ENCODE measurements at places on chromosomes 16 and 17.
A peak's percentile ranks its signal among the peaks of the same experiment; 100 is the strongest.

- no peak for DNase-seq
Observed at GRCh38 chr16:53111078-53111791, 56.4 kb downstream of the CHD9 start.

- DNase-seq: peak; percentile 0
Observed at GRCh38 chr16:22161999-22162655, at the start of gene SDR42E2. TSS of gene SDR42E2 (plus strand) at chr16:22162506. CDS start at chr16:22165583, 3,077 bp downstream.

DNA sequence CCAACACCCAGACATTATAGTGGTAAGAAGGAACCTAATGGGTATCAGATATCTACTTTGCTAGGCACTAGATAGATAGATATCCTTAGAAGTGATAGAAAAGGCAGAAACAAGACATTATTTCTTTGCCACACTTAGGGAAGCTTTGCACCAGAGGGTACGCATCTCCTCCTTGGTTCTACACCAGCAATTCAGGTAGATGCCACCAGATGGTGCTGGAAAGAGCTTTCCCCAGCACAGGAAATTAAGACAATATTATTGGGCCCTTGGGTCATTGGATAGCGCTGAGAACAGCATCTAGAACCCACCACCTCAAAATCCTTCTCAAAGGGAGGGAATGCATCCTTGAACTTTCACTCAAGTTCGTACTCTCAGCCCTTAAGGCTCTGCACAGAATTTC is 173.8 kb upstream of the CCL2 start:
- DNase-seq: no peak

DNA sequence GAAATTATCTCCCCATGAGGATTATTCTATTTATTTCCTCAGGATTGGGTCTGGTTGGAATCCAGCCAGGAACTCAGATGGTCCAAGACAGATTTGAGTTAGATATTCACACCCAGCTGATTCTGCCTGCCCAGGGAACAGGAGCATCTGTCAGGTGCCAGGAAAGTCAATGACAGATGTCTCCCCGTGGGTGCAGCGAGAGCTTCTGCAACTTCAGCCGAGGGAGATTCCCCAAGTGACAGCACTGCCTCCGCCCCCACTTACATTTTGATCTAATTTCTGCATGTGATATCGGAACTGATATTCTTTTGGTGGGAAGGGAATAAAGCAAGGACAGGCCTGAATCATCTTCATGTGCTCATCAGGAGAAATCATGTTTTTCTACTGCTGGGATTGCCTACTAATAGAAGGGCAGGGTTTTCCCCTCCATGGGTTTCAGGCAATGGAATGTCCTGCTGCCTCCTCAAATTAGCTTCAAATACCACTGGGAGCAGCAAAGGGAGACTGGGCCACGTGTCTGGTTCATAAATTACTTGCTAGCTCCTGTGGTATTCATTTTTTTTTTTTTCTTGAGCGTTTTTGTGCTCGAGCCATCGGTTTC is 15.7 kb upstream of the DHX8 start:
- DNase-seq: no peak

DNA sequence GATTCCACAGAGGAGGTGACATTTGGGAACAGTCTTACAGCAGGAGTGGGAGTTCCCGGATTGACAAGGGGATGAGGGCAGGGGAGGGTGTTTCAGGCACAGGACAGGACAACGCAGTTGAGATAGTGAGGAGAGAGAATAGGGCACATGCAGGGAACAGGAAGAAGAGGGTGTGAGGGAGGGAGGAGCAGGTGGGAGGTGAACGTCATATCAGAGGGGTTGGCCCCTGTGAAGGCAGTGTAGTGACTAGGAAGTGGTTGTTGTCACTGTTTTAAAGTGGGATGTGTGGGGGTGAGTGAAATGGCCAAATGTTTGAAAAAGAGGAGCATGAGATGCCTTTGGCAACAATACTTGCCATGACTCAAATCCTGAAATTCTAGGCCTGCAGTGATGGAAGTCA is 12.2 kb downstream of the PRKCB start:
- DNase-seq: no peak

GRCh38 chr16:49704586-49705155 is 151.2 kb downstream of the ZNF423 start:
- DNase-seq: no peak

DNA sequence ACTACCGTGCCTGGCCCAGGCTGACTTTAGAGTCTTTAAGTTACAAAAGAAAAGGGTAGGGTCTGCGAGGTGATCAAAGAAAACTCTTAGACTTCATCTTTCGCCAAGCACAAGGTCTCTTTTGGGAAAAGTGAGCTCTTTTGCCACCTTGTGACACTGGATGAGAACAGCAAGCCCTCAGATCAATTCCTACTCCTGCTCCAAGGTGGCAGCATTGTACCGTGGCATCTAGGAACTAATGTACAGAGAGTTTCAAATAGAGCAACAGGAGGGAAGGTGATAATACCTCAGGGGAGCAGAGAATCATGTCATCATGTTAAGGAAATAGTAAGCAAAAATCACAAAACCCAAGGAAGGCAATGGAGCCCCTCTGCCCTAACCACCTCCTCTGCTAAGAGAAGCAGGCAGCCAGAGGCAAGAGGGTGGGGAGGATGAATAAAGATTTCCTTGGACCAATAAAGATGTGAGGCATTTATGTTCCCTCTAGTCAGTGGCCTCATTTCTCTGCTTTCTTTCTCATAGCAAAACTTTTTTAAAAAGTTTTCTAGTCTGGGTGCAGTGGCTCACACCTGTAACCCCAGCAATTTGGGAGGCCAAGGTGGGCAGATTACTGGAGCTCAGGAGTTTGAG is 2.1 kb upstream of the C17orf78 start:
- DNase-seq: peak; percentile 34

GRCh38 chr16:53672461-53672860 is 31.2 kb downstream of the RPGRIP1L start:
- no peak for DNase-seq

DNA sequence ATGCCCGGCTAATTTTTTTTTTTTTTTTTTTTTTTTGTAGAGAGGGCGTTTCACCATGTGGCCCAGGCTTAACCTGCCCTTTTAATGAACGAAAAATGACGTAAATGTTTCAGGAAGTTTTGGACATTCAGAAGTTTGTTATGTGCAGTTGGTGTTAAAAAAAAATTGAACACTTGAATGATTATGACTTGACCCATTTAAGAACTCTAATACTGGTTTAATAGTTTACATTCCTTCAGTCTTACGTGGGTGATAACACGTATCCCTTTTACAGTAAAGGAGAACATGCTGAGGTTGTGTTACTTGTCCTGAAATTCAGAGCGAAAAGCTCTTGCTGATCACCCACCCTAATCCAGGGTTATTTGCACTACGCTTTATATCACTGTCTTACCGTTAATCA is 1.7 kb downstream of the MLYCD start:
- no peak for DNase-seq

GRCh38 chr16:85719605-85720301 is 31.0 kb upstream of the GINS2 start:
- no peak for DNase-seq

- no peak for DNase-seq
Observed at GRCh38 chr16:2009164-2009711, 383 bp downstream of the ZNF598 start.

- no peak for DNase-seq
Observed at GRCh38 chr16:8670014-8670560, 4.3 kb upstream of the ABAT start.

DNA sequence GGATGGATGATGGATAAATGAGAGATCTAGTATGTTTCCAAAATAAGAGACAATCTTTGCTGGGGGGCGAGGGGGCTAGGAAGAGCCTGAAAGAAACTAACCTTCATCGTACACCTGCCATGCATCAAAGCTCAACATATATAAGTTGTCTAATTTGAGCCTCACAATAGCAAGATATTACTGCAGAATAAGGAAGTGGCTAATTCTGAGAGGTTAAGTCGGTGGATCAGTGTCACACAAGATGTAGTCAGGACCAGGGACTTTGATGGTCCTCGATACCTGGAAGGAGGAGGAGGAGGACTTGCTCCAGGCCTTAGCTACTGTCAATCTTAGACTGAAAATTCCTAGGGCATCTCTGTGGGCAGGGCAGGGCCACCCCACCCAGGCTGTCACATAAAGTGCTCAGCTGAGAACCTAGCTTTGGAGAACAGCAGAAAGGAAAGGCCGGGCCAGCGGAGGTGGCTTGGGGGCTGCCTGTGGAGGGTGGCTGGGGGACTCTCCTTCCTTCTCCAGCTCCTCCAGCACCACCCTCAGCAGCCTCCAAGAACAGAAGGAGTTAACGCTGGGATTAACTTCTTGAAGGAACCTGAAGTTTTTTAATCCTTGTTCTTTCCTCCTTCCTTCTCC is 460 bp upstream of the SLC13A2 start:
- DNase-seq: no peak

DNA sequence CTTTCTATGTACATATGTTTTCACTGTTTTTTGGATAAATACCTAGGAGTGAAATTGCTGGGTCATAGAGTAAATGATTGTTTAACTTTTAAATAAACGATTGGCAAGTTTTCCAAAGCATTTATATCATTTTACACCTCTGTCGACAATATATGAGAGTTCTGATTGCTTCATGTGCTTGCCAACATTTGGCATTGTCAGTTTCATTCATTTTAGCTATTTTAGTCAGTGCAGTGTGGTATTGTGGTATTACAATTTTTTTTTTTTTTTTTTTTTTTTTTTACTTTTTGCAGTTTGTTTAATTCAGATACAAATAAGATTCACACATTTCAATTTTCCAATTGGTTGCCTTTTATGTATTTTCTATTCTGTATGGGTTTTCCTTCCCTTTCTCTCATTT is 26.0 kb downstream of the TADA2A start:
- no peak for DNase-seq

DNA sequence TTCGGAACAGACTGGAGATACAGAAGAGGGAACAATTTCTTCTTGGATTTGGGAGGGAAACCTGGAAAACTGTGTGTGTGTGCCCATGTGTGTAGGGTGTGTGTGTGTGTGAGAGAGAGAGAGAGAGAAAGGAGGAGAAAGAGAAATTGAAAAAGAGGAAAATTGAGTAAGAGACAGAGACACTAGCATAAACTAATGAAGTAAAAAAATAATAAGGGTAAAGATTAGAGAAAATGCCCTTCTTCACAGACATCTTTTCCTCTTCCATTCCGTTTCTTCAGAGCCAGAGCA is 13.9 kb upstream of the HOXB2 start:
- DNase-seq: no peak

DNA sequence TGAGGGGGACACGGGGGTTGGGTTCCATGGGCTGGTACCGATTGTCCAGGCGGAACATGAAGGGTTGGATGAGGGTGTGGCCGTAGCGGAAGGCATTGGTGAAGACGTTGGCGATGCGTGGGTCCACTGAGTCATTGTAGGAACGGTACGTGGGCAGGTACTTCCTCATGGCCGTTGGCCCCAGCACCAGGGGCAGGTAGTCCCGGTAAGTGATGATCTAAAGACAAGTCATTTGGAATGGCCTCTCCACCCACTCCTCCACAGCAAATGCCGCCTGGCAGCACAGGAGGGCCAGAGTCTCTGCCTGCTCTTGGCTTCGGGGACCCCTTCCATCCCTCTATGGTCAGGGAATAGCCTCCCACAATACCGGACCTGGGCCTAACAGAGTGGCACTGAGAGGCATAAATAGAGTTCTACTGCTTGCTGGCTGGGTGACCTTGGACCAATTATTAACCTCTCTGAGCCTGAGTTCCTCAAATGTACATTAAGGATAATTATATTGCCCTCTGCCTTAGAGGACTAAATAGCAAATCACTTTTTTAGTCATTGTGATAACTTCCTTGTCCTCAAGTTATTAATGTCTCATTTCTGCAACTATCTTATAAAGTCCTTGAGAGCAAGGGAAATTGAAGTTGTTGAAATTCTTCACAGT is 7.2 kb downstream of the MPO start:
- DNase-seq: no peak

DNA sequence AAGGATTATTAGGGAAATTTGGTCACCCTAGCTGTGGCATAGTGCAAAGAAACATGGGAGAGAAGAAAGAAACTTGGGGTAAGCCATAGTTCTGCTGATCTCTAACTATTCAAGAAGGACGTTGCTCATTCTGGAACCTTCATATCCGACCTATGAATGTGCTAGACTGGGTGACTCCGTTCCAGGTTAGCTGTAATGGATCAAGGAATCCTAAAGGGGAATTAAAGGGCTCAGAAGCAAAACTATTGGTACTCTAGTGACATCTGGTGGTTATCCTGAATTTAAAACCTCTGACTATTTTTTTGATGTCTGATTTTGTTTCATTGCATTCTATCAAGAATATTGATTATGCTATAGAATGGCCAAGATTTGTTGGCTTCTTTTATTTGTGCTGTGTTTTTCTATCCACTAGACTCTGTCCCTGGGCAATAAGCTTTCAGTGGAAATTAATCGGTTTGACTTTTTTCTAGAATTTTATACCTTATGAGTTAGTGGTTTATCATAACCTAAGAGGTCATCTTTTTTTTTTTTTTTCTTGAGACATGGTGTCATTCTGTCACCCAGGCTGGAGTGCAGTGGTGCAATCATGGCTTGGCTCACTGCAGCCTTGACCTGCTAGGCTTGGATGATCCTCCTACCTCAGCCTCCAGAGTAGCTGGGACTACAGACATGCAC is 19.5 kb downstream of the PCTP start:
- DNase-seq: no peak

DNA sequence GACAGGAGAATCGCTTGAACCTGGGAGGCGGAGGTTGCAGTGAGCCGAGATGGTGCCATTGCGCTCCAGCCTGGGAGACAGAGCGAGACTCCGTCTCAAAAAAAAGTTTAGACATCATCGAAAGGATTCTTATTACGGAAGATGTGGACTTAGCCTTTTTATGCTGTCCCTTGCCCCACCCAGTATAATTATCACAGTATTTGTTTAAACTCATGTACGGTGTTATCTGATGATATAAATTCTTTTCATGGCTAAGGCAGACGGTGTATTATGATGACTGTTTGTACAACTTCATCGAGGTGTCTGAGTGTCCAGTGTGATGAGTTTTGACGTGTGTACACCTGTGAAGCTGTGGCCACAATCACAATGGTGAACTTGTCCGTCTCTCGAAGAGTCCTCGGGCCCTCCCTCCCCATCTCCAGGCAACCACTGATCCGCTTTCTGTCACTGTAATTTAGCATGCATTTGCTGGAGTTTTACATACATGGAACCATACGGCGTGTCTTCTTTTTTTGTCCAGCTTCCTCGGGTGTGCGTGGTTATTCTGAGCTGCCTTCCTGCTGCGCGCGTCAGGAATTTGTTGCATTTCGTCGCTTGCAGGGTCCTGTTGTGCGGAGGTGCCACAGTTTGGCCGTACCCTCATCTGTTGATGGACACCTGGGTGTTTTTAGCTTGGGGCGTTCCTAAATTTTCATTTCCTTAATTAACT is 26.2 kb downstream of the BAIAP2 start:
- no peak for DNase-seq

DNA sequence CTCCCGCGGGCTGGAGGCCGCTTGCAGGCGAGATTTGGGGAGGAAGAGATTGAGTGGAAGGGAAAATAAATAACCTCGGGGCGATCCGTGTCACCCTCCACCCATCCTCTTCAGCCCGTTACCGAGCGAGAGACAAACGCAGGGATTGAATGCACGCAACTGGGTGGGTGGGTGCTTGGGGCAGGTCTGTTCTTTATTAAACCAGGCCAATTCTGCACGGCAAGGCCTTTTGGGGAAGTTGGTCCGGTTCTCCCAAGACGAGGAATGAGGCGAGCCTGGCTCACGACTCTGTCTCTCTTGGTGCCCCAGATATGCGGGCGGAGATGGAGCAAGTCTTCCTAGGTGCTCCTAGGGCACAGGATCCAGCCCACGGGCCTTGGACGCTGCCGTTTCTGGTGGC is 396 bp upstream of the HOXB7 start:
- DNase-seq: no peak

- no peak for DNase-seq
Observed at GRCh38 chr17:78748048-78748729, 33.9 kb downstream of the CYTH1 start.
